Hematopoietic multipotent progenitor cell (in vitro differentiated cells): ENCODE measurements at places on chromosomes 3 and 15.

- DNase-seq: no peak
These were observed 44.3 kb upstream of the C3orf49 start for GRCh38 chr3:63774781-63775180.

DNA sequence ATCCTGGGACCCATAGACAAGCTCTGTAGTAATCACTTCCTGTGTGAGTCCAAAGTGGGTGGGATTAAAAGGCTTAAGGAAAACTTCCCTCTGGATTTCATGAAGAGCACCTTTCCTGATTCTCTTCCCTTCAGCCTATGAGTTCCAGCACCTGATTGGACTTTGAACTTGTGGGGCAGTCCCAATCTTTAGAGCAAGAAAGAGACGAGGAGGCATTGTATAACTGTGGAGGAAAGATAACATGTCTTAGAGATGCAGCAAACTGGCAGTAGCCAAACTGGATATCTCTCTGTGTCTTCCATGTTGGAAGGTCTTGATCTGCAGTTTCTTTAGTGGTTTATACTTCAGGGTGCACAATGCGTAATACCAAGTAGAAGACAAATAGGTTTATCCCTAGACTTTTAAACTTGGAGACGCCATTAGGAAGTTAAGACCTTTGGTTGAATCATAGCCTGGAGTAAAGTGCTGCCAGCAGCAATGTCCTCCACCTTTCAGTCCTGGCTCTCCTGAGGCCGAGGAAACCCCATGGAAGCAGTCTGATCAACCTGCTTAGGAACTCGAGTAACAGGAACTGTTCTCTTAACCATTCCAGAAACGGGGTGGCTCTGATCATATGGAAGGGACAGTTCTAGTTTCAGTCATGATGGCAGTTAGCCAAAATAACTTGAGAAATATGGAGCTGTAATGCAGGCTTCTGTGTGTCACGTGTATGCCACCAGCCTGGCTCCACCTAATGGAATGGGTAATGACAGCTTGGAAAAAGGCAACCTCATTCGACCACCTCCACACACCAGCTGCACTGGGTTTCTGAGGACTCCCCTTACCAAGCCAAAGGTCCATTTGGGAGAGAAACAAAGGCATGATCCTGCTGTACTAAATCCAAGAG, 4.7 kb downstream of the EIF1B start:
- DNase-seq: no peak

DNA sequence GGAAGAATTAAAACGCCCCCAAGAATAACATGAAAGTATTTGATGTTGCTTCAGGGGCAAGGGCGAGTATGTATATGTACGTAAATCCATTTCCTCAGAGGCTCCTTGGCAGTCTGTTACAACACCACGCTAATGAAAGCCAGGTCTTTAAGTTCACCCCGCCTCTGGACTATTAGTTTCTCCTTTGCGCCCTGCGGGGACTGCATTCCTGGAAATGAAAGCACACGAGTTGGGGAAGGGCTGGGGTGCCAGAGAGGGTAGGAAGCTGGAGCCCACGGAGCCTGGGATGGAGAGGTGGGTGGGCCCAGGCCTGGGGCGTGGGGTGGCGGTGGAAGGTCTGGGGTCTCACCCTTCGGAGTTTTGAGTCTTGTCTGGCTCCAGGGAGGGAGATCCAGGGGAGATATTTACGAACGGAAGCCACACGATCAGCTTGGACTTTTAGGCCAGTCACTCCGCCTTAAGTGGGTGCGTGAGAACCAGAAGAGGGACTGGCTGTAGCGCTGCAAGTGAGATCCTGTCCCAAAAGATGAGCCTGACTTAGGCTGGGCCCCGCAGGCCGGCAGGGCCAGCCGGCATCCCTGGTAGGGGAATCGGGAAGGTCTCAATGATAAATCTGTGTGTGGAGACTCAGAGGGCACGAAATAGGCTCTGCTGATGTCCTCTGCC, 1.6 kb upstream of the PLCL2 start:
- DNase-seq: no peak

DNA sequence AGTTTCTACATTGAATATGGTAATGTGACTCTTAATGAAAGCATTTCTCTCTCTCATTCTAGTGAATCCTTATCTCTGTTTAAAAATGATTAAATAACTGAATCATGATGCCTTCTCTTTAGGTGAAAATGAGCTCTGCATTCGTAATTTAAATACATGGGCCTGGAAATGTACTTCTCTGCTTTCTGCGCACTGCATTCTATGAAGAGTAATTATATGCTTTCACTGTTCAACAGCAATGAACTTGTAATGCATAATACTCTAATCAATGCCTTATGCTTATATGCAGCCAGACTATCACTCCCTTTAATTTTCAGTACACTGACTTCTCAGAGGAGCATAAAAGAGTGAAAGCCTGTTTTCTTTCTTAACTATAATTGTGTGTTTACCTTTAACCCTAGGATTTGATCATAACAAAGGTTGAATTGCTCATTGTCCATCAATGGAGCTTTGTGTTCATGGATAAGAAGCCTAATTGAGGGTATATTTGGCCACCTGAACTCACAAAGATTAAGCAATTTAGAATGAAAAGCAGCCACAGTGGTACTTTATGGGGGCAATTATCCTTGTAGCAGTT, 330.8 kb upstream of the PDZRN3 start:
- DNase-seq: no peak

- DNase-seq: no peak
These were observed 24.5 kb downstream of the CCR9 start for GRCh38 chr3:45910892-45911291.

DNA sequence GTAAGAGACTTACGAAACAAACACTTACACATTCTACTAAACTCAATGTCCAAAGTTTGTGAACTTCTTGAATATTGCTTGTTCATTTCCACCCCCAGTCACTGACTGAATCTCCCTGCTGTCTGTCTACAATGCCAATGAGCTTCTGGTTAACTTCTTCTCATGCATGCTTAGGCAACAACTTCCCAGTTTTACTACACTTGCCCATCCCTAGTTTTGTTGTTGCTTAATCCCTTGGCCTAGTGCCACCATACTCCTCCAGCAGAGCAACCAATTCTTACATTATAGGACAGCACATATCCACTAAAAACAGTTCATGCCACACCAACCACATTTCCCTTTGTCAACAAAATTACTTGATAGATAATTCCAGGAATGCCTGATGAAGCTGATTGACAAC, 40.9 kb upstream of the CCR2 start:
- no peak for DNase-seq

- no peak for DNase-seq
These were observed 10.7 kb upstream of the IGDCC3 start for GRCh38 chr15:65388306-65389080.

DNA sequence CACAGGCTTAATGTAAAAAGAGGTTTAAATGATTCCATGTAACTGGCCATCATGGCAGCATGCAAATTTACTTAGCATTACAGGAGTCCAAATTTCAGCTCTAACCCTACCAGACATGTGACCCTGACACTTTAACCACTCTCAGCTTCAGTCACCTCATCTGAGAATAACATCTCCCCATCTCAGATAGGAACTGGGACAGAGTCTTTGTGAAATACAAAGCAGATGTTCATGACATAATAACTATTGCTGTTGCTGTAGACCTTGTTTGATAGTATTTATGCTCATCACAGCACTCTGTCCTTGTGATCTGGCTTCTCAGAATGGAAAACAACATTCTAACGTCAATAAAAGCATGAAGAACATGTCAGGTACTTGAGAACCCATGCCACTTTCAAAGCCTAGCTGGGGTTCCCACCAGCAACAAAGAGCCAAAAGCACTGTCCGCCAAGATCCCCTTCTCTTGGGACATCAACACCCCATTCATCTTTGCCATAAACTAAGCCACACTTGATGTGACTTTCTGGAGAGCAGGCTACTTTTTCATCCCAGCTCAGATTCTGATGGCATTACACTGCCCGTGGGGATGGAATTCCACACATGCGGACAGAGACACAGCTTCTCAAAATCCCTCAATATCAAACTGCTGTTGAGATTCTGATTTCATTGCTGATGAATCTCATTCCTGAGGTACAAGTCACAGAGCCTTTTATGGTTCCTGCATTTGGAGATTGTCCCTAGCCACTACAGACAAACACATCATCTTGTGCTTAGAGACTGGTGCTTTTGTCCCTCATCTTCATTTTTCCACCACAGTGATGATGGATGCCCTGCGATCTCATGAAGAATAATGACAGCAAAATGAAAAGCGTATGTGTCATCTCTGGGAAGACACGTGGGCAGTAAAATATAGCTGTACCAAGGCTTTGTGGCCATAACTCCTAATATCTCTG, 202.7 kb downstream of the TNIK start:
- DNase-seq: no peak

- no peak for DNase-seq
These were observed 43.9 kb downstream of the NR1I2 start for GRCh38 chr3:119825820-119826219.

GRCh38 chr3:62577153-62577552, 203.8 kb upstream of the FEZF2 start:
- DNase-seq: no peak

DNA sequence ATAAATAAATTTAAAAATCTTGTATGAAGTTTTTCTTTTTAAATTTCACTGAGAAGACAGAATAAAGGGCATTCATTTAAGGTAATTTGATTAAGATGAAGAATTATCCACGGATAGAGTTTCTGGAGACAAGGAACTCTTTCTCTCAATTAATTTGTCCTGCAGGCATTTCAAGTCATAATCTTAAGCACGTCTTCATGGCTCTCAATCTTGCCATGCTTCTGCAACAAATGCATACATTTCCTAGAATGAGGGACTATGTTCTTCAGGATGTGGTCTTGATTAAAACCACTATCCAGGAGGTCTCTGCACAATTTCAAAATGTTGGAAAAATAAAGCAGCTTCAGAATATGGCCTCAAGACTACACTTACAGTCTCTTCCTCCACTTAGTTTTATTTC, 67.6 kb upstream of the LSAMP start:
- no peak for DNase-seq

DNA sequence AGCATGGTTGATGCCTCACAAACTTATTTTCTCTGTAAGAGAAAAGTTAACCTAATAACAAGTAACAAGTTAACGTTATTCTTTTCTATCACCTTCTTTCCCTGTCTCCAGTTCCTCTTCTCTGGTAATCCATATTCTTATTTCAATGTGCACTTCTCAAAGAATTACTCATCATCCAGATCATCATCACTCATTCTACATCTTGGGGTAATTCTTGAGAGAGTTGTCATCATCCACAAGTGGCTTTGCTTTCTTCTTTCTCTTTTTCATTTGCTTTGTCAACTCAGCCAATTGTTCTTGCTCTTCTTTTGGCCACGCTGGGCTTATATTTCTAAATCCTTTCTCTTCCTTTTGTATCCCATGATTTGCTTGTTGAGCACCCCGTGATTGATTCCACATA, 20.8 kb upstream of the RNF111 start:
- no peak for DNase-seq
